Activated T-helper 1 cell treated with anti-CD3 and anti-CD28 coated beads, Interleukin-2, amount 50 U/mL, for 16 hours (primary cell): ENCODE measurements at places on chromosomes 1 and 21.
A peak's percentile ranks its signal among the peaks of the same experiment; 100 is the strongest.

- DNase-seq, result no peak
Observed at GRCh38 chr1:161235957-161236775, 1.8 kb downstream of the NR1I3 start.

- DNase-seq, result no peak
Observed at GRCh38 chr1:228365271-228366061, 41.2 kb downstream of the TRIM11 start.

- no peak for DNase-seq
Observed at GRCh38 chr1:33996281-33996680, 132.4 kb downstream of the HMGB4 start.

DNA sequence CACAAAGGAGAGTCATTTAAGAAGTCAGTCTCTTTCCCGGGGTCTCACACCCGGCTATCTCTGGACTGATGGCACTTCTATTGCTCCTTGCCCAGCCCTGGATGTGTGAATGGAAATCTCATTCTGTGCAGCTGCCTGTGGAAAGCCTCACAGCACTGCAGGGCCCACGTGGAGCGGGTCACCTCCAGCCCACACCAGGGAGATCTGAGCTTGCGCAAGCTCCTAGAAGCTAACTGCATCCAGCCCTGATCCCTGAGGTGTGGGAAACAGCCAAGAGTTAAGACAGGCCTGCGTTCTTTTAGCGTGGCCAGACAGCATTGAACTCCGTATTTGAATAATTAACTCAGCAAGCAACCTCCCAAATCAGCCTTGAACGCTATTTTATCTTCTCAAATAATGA, 150.5 kb downstream of the LRIG2 start:
- no peak for DNase-seq

- DNase-seq, result peak; percentile 18
Observed at GRCh38 chr21:44657635-44658540, at the start of gene KRTAP12-3. TSS of gene KRTAP12-3 (plus strand) at chr21:44657932. CDS start at chr21:44657980, 48 bp downstream.

DNA sequence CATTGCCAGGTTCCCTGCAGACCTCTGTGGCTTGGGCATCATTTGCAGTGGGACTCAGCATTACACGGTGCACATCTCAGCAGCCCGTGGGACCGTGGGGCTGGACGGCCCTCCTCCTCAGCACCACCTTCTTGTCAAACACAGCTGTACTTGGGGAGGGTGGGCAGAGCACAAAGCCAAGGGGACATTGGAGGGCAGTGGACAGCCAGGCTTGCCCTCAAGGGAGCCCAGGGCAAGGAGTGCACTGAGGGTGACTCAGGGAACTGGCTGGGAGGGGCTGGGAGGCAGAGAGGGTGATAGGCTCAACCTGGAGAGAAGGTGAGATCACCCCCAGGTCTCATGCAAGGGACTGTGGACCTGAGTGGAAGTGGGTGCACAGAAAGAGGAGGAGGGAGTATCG, 3.4 kb downstream of the CAPN9 start:
- DNase-seq, result no peak

DNA sequence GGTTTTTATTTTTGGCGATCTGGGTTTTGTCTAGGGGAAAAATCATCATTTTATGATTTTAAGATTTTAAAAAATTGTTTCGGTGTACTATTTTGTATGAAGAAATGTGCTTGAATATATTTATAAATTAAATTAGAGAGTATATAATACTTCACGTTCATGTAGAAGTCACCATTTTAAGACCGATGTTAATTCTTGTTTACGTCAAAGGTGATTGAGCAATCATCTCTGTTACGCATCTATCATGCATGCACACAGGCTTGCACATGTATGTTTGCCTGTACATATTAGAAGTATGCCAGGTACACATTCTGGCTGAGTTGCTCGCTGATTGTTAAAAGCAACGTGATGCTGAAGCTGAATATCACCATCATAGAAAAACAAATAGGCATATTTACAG, 54.7 kb downstream of the DYRK1A start:
- no peak for DNase-seq
